ENCODE measurements at places on chromosomes 1 and 21.

GRCh38 chr1:89271341-89272015 is 1.2 kb downstream of the GBP5 start:
- no peak for DNase-seq

DNA sequence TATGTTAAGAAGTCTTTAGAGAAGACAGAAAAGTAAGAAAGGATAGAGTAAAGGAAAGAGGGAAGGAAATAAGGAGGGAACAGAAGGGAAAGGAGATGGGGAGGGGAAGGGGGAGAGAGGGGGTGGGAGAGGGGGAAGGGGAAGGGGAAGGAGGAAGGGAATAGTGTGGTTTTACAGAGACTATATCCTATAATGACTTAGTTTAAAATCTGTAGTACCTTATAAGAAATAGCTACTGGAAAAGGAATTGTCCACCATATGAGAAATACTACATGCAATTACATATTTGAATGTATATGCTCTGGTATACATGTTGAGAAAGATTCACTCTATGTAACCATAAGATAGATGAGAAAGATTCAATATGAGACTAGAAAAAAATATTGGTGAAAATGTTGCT is 1042.3 kb downstream of the BRINP3 start:
- DNase-seq = no peak

DNA sequence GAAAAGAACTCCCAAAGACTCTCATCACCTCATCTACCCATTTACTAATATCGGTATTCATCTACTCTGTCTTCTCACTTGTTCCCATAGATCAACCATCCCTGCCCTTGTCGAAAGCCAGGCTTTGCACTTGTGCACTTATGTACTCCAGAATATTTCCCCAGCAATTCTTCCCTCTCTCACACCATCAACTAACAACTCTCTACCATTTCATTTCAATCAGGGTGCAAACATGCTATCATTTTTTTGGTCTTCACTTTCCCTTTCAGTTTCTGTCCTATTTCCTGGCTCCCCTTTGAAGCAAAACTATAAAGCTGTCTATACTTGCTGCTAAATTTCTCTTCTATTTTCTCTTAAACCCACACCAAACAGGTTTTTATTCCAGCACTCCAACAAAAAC is 6.7 kb downstream of the C1orf105 start:
- no peak for DNase-seq

GRCh38 chr1:99551812-99552614 is 93.9 kb upstream of the PALMD start:
- DNase-seq = no peak

DNA sequence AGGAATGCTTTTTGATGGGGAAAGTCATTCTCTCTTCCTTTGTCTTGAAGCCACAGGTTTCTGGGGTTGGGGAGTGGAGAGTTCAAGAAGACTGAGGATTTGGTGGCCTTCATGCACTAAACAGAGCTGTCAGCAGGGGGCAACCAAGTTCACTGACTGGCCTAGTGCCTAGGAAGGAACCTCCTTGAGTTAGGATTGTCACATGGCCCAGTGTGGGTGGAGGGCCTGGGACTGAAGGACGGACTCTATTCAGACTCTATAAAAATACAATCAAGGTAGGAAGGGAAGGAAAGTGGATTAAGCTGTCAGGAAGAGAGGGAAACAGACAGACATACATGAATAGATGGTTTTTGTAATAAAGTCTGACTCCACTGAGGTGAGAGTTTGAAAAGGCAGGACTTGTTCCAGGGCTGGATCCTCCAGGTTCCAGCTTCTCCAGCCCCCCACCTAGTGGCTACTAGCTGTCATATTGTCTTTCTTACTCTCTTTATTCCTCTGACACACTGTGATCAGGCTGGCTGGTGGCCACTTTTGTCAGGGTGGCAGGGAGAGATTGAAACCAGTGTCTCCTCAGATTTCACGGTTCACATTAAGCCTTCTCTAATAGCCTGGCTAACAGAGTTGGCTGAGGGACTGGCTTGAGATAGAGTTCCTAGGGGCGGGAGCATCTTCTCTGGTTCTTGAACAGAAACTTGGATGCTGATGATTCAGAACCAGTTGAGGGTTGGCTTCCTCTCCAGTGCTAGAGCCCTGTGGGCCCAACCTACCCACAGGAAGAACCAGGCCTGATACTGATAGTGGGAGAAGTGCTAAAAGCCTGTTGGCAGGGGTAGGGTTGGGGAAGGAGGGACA is 4.1 kb upstream of the SH3BGRL3 start:
- peak; percentile 33 for DNase-seq

- peak; percentile 35 for DNase-seq
Measured at GRCh38 chr1:93346421-93346993, 800 bp downstream of the DR1 start.

GRCh38 chr1:92481971-92482664 is 4.6 kb downstream of the GFI1 start:
- DNase-seq = no peak

- no peak for DNase-seq
Measured at GRCh38 chr1:12302798-12303447, 73.1 kb downstream of the VPS13D start.

DNA sequence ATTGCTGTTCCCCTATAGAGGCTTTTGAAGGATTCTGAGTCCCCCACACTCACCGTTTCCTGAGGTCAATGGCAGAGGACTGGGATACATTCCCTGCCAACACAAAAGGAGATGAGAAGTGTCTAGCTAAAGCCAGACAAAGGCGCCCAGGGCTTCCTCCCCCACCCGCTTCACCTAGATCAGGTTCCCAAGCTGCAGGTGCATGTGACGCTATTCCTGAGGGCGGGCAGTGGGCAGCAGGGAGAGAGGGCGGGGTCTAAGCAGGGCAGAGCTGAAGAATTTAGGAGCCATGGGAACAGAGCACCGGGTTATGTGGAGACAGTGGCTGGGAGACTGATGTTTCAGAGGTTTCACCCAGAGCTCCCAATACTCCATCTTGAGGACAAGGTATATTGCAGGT is 6.0 kb upstream of the ARHGEF2 start:
- peak; percentile 94 for DNase-seq

GRCh38 chr1:41731516-41732030 is 187.1 kb downstream of the HIVEP3 start:
- DNase-seq = no peak

DNA sequence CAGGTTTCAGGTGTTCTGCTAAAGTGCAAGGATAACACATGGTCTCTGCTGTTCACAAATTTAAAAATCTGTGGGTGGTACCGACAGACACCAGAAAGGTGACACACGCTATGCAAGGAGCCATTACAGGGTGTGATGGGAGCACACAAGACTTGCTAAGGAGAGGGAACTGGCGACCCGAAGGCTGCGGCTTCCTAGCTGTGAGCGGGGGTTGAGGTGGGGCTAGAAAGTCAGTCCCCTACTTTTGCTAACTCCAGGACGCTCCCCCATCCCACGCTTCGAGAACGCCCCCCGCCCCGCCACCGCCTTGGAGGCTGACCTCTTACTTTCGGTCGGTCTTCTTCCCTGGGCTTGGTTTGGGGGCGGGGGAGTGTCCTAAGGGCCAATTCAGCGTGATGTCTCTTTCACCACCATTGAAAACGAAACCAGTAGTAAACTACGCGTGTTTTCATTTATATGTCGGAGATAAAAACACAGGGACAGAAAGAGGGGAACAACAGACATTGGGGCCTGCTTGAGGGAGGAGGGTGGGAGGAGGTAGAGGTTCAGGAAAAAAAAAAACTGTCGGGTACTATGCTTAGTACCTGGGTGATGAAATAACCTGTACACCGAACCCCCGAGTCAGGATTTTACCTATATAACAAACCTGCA is 1.1 kb downstream of the CKS1B start:
- DNase-seq = peak; percentile 27

DNA sequence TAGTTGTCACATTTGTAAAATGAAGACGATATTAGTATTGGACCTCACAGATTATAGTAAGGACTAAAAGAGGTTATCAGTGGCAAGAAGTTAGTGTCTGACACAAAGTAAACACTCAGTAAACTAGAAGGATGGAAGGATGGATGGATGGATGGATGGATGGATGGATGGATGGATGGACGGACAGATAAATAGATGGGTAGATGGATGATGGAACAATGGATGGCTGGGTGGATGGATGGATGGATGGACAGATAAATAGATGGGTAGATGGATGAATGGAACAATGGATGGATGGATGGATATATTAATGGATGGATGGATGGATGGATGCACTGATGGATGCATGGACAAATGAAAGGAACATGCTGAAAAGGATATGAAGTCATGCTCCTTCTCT is 22.3 kb upstream of the KAZN start:
- no peak for DNase-seq

GRCh38 chr1:18009478-18009961 is 98.1 kb upstream of the IGSF21 start:
- no peak for DNase-seq
